ENCODE measurements at places on chromosomes 3 and 15. TPM values are rescaled to one million over a fixed set of nuclear protein-coding genes. Genes with fewer than 3 reads are reported as not detected.

- H3K27ac ChIP-seq, result no peak overlapping the region
- no peak for DNase-seq
- no peaks in the 10 kb centered on the region for H3K36me3 ChIP-seq
Observed at GRCh38 chr15:68730471-68730919, 90.2 kb downstream of the ANP32A start.

Gene ARGFX
- total RNA-seq, result not detected

Gene NDUFB5
- total RNA-seq, result 33.3 TPM

Gene IMPG2
- 0.45 TPM for total RNA-seq

DNA sequence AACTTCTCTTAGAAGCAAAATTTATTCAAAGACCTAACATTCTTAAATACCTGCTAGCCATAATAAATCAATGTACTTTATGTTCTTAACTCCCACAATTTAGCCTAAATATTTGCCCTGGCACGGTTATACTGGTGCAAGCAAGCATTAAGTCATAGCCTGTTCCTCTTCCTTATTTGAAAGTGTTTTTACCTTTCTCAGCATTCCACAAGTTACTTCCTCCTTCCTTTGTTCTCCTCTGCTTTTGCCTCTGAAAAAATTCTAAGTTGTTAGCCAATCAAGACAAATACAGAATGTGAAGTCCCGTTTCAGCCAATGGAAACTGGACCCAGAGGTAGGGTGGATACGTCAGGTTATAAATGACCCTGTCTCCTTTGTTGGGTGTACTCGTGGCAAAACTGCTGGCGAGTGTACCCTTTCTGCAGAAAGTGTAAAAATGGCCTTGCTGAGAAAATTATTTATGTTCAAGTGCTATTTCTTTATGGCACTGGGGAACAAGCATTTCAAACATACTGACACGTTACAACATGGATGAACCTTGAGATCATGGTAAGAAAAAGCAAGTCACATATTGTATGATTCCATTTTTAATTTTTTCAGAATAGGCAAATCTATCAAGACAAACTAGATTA, 3.1 kb upstream of the TATDN2 start:
- H3K36me3 ChIP-seq, result peaks cover 3% of the 10 kb centered on the region
- H3K4me3 ChIP-seq, result no peak overlapping the region
- no peaks in the 10 kb centered on the region for H3K27me3 ChIP-seq

DNA sequence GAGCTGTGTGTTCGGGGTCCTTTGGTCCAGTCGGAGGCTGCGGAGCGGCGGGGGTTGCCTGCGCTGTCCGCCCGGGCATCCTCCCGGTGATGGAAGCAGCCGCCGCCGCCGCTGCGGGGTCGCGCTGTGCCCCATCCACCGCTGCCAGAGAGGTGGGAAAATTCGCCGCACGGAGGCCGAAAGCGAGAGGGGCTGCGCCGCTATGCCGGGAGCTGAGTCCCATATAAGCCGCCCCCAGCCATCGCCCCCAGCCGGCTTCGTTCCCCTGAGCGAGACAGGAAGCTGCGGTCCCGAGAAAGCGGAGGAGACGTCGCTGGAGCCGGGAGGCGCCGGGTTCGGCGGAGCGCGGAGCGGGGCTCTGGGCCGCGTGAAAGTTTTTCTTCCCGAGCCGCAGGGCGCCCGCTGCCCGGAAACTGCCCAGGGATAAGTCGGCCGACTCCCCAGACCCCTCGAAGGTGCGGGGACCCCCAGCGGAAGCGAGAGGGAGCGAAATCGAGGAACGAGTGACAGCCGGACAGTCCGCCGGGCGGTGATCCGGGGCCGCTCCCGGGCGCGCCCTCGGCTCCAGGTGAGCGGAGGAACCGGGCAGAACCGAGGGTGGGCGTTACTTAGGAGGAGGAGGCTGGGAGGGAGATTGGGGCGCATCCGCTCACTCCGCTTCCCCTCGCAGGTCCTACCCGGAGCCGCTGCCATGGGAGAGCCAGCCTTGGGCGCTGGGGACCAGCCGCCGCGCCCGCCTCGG, 574 bp downstream of the CHST2 start:
- DNase-seq, result peak; percentile 14
- H3K4me1 ChIP-seq, result peaks cover 13% of the 10 kb centered on the region
- peaks cover 23% of the 10 kb centered on the region for H3K27me3 ChIP-seq

Gene HIGD2B
- 0.50 TPM for total RNA-seq

DNA sequence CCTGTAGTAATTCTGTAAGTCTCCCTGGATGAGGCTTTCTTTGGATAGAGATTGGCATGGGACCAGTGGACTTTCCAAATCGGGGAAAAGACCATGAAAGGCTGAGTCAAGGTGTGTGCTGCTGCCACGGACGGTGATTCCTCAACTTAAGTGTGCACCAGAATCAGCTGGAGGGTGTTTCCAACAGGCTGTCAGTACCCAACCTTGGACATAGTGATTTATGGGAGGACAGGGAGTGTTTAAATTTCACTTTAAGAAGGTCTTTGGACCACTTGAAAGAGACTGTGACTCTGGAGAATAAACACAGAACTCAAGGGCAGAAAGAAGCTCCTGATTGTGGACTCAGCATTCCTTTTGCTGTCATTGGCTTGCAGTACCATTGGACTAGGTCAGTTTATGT, 20.4 kb upstream of the CHST2 start:
- no peaks in the 10 kb centered on the region for H3K4me1 ChIP-seq
- no peak overlapping the region for H3K4me3 ChIP-seq
- no peak overlapping the region for H3K27ac ChIP-seq
- H3K27me3 ChIP-seq, result peaks cover 47% of the 10 kb centered on the region
- DNase-seq, result no peak
- H3K36me3 ChIP-seq, result no peaks in the 10 kb centered on the region

GRCh38 chr3:110984456-110985250, 87.0 kb upstream of the NECTIN3 start:
- no peaks in the 10 kb centered on the region for H3K4me1 ChIP-seq
- no peaks in the 10 kb centered on the region for H3K36me3 ChIP-seq
- no peak overlapping the region for H3K4me3 ChIP-seq
- DNase-seq, result no peak

Gene PP2D1
- total RNA-seq, result not detected

DNA sequence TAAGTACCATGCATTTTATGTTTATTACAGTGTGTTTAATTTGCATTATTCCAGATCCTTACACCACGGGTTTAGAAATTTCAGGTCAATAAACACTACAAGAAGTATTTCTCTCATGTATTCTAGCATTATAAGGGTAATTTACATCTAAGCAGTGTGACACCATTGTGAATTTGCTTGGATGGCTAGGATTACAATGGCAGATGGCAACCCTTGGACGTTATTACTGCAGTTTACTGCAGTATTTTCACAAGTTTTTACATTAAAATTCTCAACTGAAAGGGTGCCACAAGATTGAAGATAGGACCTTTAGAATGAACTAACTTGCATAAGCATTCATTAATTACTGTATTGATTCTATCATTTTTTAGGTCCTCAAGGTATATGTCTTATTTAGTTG, 538.8 kb downstream of the NLGN1 start:
- H3K36me3 ChIP-seq, result no peaks in the 10 kb centered on the region
- no peak overlapping the region for H3K4me3 ChIP-seq
- DNase-seq, result no peak
- H3K27me3 ChIP-seq, result no peaks in the 10 kb centered on the region
- no peaks in the 10 kb centered on the region for H3K4me1 ChIP-seq

DNA sequence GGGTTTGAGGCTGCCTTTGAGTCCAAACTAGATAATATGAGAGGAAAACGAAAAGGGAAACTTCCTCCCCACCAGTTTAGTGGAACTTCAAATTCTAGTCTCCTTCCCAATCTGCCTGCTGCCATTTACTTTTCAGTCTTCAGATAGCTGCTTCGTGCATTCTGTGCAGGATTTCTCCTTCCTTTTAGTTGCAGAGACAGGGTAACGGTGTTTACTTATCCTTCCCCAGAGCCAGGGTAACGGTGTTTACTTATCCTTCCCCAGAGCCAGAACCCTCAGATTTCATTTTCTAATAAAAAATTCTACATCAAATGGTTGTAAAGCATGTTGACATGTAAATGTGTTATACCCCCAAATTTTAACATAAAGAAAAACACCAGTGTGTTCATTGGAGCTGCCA, 282.6 kb downstream of the VPS13C start:
- H3K27ac ChIP-seq, result no peak overlapping the region
- no peaks in the 10 kb centered on the region for H3K4me1 ChIP-seq
- peaks cover 57% of the 10 kb centered on the region for H3K27me3 ChIP-seq

DNA sequence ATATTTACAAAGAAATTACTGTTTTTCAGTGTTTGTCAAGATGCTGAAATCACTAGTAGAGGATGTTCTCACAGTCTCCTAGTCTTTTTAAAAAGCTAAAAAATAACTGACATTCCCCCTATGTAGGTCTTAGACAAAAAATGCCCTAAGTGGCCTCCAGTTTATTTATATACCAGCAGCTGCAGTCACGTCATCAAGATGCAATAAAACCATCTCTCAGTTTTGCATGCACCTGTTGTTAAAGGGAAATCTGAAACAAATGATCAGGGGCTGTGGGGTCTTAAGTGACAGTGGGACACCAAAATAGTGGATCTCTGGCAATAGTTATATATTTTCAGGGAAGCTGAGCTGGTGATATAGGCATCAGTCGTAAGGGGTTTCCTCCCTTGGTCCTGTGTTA, 146.5 kb upstream of the ARPP21 start:
- no peak for DNase-seq
- H3K4me1 ChIP-seq, result no peaks in the 10 kb centered on the region
- H3K27ac ChIP-seq, result no peak overlapping the region
- no peaks in the 10 kb centered on the region for H3K36me3 ChIP-seq

DNA sequence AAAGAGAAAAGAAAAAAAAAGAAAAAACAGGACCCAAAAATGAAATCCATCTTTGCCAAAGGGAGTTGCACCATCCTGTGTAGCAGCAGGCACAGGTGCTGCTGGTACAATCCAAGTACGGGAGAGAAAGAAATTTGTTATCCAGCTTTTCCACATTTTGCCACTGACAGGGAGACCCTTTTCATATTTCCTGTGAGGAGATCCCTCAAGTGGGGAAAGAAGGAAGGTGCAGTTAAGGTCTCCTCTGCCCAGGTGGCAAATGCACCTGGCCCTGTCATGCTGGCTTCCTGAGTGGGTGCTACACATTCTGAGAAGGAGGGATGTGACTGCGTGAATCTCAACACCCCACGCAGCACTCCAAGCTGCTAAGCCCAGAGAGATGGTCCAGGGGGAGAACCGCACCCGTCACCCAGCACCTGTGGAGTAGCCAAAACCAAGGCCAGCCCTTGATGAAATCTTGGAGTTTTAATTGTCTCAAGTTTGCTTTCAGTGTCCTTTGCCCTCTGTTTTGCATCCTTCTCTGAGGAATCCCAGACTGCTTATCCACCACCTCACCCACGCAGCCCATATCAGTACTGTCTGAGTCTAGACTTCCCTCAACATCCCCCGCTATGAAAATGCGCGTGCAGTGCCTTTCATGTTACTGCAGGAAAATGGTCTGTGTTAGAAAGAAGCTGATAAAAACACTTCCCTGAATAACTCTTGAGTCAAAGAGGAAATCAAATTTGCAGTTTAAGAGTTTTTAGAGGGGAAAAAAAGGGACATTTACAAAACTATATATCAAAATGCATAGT, 141.9 kb upstream of the THBS1 start:
- H3K36me3 ChIP-seq, result peaks cover 2% of the 10 kb centered on the region
- no peak for DNase-seq
- H3K4me1 ChIP-seq, result no peaks in the 10 kb centered on the region

- H3K36me3 ChIP-seq, result peaks cover 23% of the 10 kb centered on the region
- no peak for DNase-seq
Observed at GRCh38 chr3:30672959-30673358, 66.6 kb downstream of the TGFBR2 start.

- DNase-seq, result no peak
- no peaks in the 10 kb centered on the region for H3K4me1 ChIP-seq
- H3K27ac ChIP-seq, result no peak overlapping the region
- H3K36me3 ChIP-seq, result no peaks in the 10 kb centered on the region
- H3K4me3 ChIP-seq, result no peak overlapping the region
- peaks cover 53% of the 10 kb centered on the region for H3K27me3 ChIP-seq
Observed at GRCh38 chr15:38208206-38208605, 44.4 kb upstream of the SPRED1 start.

- no peaks in the 10 kb centered on the region for H3K4me1 ChIP-seq
- H3K27ac ChIP-seq, result no peak overlapping the region
- DNase-seq, result no peak
- H3K36me3 ChIP-seq, result no peaks in the 10 kb centered on the region
- H3K4me3 ChIP-seq, result no peak overlapping the region
- H3K27me3 ChIP-seq, result peaks cover 69% of the 10 kb centered on the region
Observed at GRCh38 chr3:53680028-53680427, 166.2 kb downstream of the CHDH start.

Gene LMAN1L
- 0.82 TPM for total RNA-seq

Gene WDR72
- not detected for total RNA-seq

DNA sequence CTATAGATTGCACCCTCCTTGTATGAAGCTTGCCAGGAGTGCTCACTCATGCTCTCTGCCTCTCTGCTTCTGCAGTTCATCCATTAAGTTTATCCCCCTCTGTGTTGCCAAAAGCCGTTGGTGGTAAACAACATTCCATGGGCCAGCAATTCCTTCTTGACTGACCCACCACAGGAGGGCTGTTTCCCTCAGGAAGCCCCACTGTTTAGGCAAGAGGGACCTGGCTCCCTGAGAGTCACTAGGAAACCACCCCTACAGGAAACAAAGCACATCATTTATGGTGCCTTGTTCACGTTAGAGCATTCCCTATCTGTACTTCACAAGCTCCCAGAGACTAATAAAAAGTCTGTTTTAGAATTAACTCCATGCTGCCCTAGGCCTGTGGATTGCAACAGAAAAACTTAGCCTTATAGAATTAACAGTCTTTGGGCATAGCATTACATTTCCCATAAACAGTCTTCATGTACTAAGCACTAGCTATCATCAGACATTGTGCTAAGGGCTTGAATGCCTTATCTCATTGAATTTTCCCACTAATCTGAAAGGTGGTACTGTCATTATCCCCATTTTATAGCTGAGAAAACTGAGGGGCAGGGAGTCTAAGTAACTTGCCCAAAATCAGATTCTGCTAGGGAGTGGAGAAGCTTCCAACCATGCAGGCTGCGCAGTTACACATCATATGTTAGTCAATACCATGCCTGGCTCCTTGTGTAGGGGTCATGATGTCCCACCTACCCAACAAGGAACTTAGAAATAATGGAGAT, 149.9 kb downstream of the SHQ1 start:
- peak overlapping the region; percentile 5 for H3K27ac ChIP-seq
- DNase-seq, result no peak
- H3K27me3 ChIP-seq, result peaks cover 25% of the 10 kb centered on the region
- H3K4me3 ChIP-seq, result no peak overlapping the region
- H3K4me1 ChIP-seq, result peaks cover 4% of the 10 kb centered on the region
- H3K36me3 ChIP-seq, result peaks cover 4% of the 10 kb centered on the region

GRCh38 chr15:63752979-63753378, 80.8 kb downstream of the HERC1 start:
- peaks cover 4% of the 10 kb centered on the region for H3K4me1 ChIP-seq
- H3K27ac ChIP-seq, result no peak overlapping the region
- H3K27me3 ChIP-seq, result no peaks in the 10 kb centered on the region
- no peaks in the 10 kb centered on the region for H3K36me3 ChIP-seq
- H3K4me3 ChIP-seq, result no peak overlapping the region
- no peak for DNase-seq

GRCh38 chr15:101187820-101188636, 63.8 kb downstream of the CHSY1 start:
- no peak overlapping the region for H3K27ac ChIP-seq
- no peak for DNase-seq
- H3K4me1 ChIP-seq, result peaks cover 37% of the 10 kb centered on the region

Gene CCK
- total RNA-seq, result not detected

- peaks cover 8% of the 10 kb centered on the region for H3K27me3 ChIP-seq
- no peaks in the 10 kb centered on the region for H3K36me3 ChIP-seq
- H3K4me3 ChIP-seq, result no peak overlapping the region
- H3K4me1 ChIP-seq, result peaks cover 68% of the 10 kb centered on the region
- H3K27ac ChIP-seq, result no peak overlapping the region
Observed at GRCh38 chr15:70494852-70495571, 268.3 kb downstream of the UACA start.

Gene GRK7
- 0.18 TPM for total RNA-seq
